Activated B cell treated with CpG ODN at 0.5 μM for 24 hours (primary cell): ENCODE measurements at places on chromosomes 1 and 21. TPM values are rescaled to one million over a fixed set of nuclear protein-coding genes. Genes with fewer than 3 reads are reported as not detected.

DNA sequence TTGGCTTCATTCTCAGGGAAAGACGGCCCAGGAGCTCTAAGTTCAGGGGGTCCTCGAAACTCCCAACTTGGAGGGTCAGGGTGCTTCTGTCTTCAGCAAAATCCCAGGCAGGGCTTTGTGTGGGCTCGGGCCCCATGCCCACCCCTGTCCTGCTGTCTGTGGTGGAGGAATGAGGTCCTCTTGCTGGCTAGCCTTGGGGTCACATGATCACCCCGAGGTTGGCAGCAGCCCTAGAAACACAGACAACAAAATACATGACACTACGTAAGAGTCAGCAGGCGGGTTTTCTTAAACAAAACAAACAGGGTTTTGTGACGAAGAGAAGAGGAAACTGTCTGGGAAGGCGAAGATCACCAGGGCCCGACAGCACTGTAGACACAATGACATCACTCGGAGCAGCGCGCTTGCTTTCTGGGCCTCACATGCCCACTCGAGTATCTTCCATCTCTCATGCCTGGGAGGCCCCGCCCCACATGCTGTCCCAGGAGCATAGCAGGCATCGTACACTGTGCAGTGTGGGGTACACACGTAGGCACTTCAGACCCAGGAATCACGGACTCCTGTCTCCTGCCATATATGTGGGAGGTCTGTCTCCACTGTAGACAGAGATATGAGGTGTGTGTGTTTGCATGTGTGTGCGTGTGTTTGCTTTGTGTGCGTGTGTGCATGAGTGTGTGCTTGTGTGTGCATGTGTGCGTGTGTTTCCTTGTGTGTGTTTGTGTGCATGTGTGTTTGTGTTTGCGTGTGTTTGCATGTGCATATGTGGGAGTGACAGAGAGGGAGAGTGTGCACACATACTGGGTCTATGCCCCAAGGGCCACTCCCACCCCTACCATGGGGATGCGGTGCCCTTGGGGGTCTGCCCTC, 94.7 kb downstream of the SIK1 start:
- DNase-seq = no peak

RLF gene
- total RNA-seq = 18.1 and 19.2 TPM in 2 replicates

CLEC20A gene
- total RNA-seq = 1.7 and 2.9 TPM in 2 replicates

CFAP141 gene
- total RNA-seq = not detected in 2 replicates
